ENCODE measurements at places on chromosomes 7 and 10.
A peak's percentile ranks its signal among the peaks of the same experiment; 100 is the strongest.

- DNase-seq: no peak
These were observed 15.8 kb upstream of the LYZL2 start for GRCh38 chr10:30645340-30645827.

DNA sequence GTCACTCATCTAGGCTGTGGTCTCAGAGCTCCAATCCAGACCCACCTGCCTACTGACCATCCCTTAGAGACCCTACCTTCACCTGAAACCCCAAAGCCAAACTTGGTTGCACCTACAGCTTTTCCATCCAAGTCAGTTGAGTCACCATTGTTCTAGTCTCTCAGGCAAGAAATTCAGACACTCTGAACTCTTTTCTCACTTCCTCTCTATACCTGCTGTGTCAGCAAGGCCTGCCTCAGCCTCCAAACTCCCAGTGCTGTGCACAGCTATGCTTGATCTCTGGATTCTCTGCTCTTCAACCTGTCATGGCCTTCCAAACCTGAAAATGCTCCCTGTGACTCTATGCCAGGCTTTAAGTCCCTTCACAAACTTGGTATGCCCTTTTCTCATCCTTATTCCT lies 47.4 kb upstream of the MTURN start:
- DNase-seq: no peak

DNA sequence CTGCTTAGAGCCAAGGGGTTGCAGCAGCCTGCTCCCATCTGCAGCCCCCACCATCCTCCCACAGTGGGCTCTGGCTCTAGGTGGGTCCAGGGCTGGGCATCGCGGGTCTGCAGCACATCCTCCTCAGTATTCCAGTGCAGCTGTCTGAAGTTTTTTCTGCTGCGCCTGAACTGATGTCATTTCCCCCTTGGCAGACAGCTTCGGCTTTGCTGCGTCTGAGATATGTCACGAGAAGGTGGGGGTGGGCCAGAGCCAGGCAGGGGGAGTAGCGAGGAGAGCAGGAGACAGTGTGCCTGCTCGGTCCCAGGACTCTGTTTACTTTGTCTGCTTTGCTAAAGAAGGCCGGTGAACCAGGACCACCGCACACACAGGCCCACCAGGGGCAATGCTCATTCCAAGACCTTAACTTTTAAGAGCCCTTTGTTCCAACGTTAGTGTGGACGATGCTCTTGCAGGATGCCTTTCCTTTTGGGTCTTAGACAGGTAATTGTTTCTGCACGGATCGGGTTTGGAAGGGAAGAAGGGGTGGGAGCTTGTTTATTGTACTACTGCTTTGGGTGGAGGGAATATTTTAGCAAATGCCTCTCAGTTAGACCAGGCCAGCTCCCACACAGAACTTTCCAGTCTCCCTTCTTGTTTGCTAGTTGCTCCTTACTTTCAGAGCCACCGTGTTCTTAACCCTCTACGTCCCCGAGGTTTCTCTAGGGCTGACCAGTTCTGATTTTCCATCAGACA lies 32.4 kb downstream of the WBP1L start:
- no peak for DNase-seq

GRCh38 chr7:77811516-77812289 lies 13.1 kb downstream of the PHTF2 start:
- no peak for DNase-seq

DNA sequence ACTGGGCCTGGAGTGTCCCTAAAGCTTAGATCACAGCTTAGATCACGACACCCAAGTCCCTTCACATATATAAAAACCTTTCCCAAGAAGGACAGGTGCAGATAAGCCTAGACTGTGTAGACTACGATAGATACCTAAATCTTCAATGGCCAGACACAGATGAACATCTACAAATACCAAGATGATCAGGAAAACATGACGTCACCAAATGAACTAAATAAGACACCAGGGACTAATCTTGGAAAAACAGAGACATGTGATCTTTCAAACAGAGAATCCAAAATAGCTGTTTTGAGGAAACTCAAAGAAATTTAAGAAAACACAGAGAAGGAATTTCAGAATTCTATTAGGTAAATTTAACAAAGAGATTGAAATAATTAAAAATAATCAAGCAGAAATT lies 1082.6 kb upstream of the PHF14 start:
- no peak for DNase-seq

DNA sequence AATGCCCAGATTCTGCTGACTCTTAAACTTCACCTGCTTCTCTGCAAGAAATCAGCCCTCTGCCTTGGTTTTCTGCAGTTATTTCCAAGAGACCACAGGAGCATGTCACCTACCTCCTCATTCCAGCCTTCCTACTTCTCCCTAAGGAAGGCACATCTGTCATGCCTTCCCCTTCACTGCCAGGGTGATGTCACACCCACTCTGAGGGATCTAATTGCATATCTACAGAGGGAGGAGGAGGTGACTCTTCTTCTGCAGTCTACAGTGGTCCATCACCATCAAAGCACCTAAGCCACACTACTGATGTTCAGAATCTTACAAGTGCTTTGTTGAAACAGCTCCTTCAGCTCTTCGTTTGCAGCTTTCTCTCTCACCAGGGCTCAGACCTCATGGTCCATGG lies 275.5 kb downstream of the FGFR2 start:
- no peak for DNase-seq

GRCh38 chr7:92448205-92448747 lies 994 bp downstream of the GATAD1 start:
- DNase-seq: peak; percentile 1

- DNase-seq: no peak
These were observed 74.9 kb upstream of the NRBF2 start for GRCh38 chr10:63058236-63058635.

DNA sequence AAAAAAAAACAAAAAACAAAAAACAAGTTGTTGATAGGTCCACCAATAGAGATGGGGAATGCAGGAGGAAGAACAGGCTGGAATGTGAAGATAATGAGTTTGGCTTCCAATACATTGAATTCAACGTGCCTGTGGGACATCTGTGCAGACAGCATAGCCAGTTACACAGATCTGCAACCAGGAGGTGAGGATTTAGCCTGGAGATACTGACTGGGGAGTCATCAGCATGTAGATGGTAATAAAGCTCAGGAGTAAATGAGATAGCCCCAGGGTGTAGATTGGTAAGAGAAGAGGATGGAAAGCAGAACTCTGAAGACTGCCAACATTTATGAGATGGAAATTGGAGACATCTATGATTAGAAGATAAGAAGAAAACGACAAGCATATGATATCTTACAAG lies 4.7 kb upstream of the TRIM8 start:
- DNase-seq: no peak

- no peak for DNase-seq
These were observed 30.8 kb upstream of the GPAM start for GRCh38 chr10:112214298-112214926.

GRCh38 chr10:71757399-71757922 lies 15.9 kb downstream of the VSIR start:
- no peak for DNase-seq

DNA sequence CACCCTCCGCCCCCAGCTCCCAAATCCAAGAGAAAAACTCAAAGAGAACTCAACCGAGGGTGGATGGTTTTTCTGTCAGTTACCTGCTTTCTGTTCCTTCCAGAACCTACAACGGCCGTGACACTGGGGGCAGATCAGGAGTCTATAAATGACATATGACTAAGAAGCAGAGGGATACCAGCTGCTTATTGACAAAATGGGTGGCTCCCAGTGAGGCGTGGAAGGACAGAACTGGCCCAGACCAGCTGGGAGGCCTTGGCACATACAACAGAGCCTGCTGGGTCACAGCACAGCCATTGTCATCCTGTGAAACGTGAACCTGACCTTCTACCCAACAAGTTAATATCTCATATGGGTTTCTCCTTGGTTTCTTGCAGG lies 84.3 kb upstream of the ADRB1 start:
- peak; percentile 70 for DNase-seq

- DNase-seq: no peak
These were observed 2.3 kb downstream of the UNCX start for GRCh38 chr7:1234881-1235500.

DNA sequence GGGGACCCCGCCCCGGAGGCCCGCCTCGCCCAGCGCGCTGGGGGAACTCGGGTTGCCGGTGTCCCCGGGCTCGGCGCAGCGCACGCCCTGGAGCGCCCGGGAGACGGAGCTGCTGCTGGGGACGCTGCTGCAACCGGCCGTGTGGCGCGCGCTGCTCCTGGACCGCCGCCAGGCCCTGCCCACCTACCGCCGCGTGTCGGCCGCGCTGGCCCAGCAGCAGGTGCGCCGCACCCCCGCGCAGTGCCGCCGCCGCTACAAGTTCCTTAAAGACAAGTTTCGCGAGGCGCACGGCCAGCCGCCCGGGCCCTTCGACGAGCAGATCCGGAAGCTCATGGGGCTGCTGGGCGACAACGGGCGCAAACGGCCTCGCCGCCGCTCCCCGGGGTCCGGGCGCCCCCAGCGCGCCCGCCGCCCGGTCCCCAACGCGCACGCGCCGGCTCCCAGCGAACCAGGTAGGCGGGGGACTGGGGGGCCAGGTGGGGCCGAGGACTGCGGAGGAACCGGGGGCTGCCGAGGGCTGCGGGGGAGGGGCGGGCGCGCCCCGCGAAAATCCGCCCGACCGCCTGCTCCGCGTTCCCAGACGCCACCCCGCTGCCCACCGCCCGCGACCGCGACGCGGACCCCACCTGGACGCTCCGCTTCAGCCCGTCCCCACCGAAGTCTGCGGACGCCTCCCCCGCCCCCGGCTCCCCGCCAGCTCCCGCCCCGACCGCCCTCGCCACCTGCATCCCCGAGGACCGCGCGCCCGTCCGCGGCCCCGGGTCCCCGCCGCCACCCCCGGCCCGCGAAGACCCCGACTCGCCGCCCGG lies 574 bp downstream of the UTF1 start:
- DNase-seq: no peak

- DNase-seq: peak; percentile 33
These were observed 23.0 kb downstream of the VSIR start for GRCh38 chr10:71750124-71750841.

GRCh38 chr10:61078542-61079275 lies 134.7 kb upstream of the RHOBTB1 start:
- DNase-seq: no peak

DNA sequence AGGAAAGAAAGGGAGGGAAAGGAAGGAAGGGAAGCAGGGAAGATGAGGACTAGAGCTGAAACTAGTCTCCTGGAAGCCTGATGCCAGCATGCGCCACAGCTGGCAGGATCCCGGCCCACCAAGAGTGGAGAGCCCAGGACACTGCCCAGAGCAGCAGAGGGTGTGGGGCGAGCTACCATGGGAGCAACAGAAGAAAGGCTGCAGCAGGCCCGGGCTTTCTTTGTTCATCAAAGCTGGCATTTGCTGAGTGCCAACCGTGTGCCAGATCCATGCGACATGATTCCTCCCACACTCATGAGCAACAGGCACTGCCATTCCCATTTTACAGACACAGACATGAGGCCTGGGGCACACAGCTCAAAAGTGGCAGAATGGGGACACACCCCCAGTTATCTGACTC lies 68.9 kb downstream of the FAM53B start:
- DNase-seq: no peak

GRCh38 chr7:157397036-157397720 lies 60.4 kb downstream of the DNAJB6 start:
- DNase-seq: no peak

DNA sequence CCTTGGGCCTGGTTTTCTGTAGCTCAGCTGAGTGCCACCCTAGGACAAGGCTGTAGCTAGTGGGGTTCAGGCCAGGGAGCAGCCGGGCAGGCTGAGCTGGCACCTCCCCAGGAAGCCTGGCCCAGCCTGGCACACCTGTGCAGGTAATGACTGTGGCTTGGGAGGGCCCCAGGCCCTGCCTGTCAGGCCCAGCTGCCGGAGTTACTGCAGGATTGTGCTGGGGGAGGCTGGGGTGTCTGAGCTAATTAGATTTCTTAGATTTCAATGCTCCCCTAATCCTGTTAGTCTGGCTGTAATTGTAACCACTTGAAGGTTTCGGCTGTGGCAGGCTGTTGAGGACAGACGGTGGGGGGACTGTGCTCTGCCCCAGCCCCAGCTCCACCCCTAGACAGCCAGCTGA lies 6.0 kb downstream of the ZMIZ1 start:
- no peak for DNase-seq

- no peak for DNase-seq
These were observed 29.9 kb upstream of the HNRNPH3 start for GRCh38 chr10:68301790-68302502.

DNA sequence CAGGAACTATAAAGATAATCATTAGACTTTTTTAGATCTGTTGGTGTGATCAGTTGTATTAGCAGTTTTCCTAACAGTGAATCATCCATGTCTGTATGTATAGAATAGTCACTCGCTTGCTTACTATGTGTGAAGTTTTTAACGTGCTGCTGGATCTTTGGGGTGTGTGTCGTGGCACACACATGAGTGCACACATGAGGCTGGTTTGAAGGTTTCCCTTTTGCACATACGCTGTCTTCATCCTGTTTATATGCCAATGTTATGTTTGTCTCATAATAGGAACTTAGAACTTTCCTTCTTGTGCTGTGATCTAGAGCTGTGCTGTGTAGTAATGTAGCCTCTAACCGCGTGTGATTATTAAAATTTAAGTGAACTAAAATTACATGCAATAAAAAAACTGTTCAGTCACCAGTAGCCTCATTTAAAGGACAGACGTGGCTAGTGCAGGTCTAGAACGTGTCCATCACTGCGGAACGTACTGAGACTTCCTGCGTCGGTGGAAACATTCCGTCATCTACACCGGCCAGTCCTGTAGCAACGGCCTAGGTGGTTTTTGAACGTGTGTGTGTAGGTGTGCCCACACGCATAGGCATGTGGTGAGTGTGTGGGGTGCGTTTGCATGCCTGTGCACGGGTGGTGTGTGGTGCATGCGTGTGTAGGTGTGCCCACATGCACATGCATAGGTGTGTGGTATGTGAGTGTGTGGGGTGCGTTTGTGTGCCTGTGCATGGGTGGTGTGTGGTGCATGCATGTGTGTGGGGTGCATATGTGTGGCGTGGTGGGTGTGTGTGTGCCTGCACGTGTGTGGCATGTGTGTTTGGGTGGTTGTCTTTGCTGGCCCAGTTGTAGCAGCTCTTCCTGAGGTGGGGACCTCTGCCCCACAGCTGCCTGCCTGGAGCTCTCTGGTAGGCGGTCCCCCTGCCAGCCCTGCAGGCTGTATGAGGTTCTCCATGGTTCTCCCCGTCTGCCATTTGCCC lies 56.6 kb downstream of the INPP5A start:
- no peak for DNase-seq

GRCh38 chr10:14365266-14365665 lies 34.5 kb upstream of the FRMD4A start:
- no peak for DNase-seq

DNA sequence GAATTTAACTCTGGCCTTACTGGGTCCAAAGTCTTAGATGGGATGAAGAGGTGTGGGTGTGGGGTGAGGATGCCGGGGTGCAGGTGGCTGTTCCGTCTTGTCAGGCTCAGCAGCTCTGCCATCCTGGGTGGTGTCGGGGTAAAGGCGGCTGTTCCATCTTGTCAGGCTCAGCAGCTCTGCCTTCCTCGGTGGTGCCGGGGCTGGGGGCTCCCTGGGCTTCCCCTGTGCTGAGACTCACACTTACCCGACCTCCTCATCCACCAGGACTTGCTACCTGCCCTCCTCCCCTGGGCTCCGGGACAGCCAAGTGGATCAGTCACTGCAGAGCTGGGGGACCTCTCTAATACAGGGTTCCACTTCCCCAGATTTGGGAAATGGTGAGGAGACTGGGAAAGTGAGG lies 244.3 kb upstream of the SHH start:
- DNase-seq: no peak

GRCh38 chr10:87508837-87509236 lies 4.1 kb downstream of the MINPP1 start:
- no peak for DNase-seq
